Natural killer cell treated with Interleukin-12 subunit alpha and Interleukin-12 subunit beta and Interleukin-15 and Interleukin-18, amount 100 ng/mL, for 72 hours (primary cell): ENCODE measurements at places on chromosomes 11 and 22. TPM values are rescaled to one million over a fixed set of nuclear protein-coding genes. Genes with fewer than 3 reads are reported as not detected.

The NCF4 gene
- 24.2 TPM for total RNA-seq

DNA sequence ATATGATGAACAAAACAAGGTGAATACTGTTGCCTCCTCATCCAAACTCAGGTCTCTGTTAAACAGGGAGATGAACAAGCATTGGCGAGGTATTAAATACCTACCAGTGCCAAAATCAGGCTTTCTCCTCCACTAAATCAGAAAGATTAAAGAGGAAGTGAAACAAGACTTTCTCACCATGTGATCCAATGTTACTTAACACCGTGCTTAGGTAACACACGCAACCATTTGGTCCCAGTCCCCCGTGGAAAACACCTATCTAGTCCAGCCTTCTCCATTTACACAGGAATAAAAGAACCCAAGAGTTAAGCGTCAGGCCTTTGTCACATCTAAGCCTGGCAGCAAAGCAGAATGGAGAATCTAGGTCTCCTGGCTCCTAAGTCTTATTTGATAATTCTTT lies 34.5 kb downstream of the TENM4 start:
- DNase-seq: no peak

GRCh38 chr11:64268025-64268892 lies 16.2 kb downstream of the BAD start:
- DNase-seq: no peak

GRCh38 chr22:30864441-30865420 lies 103.8 kb downstream of the MORC2 start:
- DNase-seq: no peak

GRCh38 chr11:63243533-63243932 lies at the start of gene SLC22A25:
SLC22A25 (minus strand) TSS chr11:63243599; CDS start chr11:63229652, 13,947 bp downstream.
- no peak for DNase-seq

The SNX32 gene
- 0.52 TPM for total RNA-seq

The APOA5 gene
- total RNA-seq: not detected

The FXYD2 gene
- total RNA-seq: 0.14 TPM

The APOBEC3F gene
- 21.7 TPM for total RNA-seq

The CHRM4 gene
- 0.81 TPM for total RNA-seq

The SAA4 gene
- not detected for total RNA-seq

- no peak for DNase-seq
These were observed 199.0 kb downstream of the GRIK4 start for GRCh38 chr11:120710354-120711131.

The FAT3 gene
- total RNA-seq: not detected

GRCh38 chr11:70713086-70713835 lies 314.9 kb downstream of the CTTN start:
- no peak for DNase-seq

GRCh38 chr22:19180234-19180633 lies 1.7 kb upstream of the SLC25A1 start:
- DNase-seq: no peak

DNA sequence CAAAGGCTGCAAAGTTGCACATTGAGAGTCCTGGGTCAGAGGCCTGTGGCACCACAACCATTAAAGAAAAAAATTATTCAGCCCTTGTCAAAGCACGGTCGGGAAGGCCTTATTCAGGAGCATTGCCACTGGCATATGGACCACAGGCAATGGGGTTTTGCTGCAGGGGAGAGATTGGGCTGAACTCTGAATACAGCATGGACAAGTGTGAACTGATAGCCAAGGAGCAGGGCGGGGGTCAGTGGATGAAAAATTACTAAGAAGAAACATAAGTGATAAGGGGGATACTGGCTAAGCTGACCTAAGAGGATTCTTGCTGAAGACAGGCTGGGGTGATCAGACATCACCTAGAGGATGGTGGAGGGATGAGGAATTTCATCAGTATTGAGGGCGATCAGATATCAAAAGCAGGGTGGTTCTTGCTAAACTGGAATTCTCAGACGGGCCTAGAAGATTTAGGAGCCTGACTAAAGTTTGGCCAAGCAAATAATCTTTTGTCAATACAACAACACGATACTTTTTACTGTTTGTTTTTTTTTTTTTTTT lies 3.3 kb upstream of the DGCR8 start:
- DNase-seq: peak; percentile 39

DNA sequence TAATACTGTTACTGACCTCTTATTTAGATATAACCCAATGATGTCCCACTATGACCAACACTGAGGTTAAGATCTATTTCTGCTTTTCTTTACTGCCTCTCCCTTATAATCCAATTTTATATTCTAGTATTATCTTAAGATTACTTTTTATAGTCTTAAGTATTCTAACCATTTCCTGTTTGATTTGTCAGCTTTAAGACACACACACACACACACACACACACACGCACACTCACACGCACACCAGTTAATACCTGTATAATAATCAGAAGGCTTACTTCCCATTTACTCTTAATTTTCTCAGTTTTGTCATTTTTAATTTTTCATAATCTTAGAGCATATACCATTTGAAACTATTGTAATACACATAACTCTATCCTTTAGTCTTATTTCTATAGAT lies 226.0 kb upstream of the C11orf87 start:
- no peak for DNase-seq

The SGSM1 gene
- 0.75 TPM for total RNA-seq

GRCh38 chr11:35064114-35064800 lies 74.7 kb upstream of the CD44 start:
- no peak for DNase-seq

The KLHDC7B gene
- total RNA-seq: 15.2 TPM

GRCh38 chr11:101914738-101915426 lies at the start of gene CEP126:
CEP126 (plus strand) TSS chr11:101915010; CDS start chr11:101915285, 275 bp downstream.
- DNase-seq: peak; percentile 93

DNA sequence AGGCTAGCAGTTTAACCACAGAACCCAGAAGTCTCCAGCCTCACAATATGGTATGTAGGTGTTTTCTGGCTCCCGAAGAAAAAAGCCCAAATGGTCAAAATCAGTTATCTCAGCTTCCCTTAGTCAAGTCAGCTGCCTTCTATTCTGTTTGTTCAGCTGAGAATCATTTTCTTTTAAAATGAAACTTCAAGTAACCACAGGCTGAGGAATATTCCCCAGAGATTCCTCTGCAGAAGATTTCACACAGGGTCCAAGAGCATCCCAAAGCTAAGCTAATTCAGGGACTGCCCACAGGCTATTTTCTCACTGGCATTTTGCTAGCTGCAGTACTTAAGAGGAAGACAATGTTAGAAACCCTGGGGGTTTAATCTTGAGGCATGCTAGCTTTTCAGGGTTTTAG lies 977.0 kb upstream of the CHORDC1 start:
- no peak for DNase-seq

GRCh38 chr11:118443590-118444218 lies 7.4 kb downstream of the KMT2A start:
- no peak for DNase-seq

- no peak for DNase-seq
These were observed 17.9 kb downstream of the APOL5 start for GRCh38 chr22:35735542-35735941.

The CTTN gene
- total RNA-seq: 1.8 TPM

GRCh38 chr22:39290724-39291161 lies 28.7 kb downstream of the RPL3 start:
- no peak for DNase-seq

DNA sequence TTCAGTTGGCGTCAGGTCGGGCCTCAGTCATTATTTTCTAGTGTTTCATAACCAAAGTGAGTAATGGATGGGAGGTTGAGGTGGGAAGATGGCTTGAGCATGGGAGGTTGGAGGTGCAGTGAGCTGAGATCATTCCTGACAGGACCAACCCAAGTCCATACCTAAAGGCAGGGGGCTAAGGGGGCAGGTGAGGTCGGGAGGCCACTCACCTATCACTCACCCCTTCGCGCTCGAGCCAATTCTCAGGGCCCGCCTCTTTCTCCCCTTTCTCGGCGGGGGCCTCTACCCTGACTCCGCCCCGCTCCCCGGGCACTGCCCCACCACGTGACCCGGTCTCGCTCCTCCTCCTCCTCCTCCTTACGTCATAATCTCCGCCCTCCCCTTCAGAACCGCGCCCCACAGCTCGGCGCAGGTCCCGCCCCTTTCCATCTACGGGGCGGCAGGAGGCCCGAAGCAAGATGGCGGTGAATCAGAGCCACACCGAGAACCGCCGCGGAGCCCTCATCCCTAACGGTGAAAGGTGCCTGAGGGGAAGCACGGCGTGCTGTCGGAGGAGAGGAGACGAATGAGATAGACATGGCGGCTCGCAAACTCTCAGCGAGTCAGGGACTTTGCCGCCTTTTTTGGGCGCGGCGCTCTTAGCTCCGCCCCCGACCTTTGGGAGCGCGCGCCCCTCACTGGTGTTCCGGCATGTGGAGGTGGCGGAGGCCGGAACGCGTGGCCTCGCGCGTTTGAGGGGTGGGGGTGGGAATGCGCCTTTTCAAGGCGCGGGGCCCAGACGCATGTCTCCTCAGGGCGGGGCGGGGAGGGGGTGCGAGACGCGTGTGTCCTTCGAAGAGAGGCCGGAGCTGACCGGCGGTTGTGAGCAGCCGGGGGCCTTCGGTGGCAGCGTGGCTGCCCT lies at the start of gene WBP2NL:
WBP2NL (plus strand) TSS at position 428 of the 901 bp plus-strand sequence; CDS start at position 459, 31 bp downstream.
- DNase-seq: peak; percentile 92

The PLEKHA7 gene
- 0.84 TPM for total RNA-seq

GRCh38 chr11:12420706-12421105 lies 43.3 kb downstream of the PARVA start:
- DNase-seq: no peak

DNA sequence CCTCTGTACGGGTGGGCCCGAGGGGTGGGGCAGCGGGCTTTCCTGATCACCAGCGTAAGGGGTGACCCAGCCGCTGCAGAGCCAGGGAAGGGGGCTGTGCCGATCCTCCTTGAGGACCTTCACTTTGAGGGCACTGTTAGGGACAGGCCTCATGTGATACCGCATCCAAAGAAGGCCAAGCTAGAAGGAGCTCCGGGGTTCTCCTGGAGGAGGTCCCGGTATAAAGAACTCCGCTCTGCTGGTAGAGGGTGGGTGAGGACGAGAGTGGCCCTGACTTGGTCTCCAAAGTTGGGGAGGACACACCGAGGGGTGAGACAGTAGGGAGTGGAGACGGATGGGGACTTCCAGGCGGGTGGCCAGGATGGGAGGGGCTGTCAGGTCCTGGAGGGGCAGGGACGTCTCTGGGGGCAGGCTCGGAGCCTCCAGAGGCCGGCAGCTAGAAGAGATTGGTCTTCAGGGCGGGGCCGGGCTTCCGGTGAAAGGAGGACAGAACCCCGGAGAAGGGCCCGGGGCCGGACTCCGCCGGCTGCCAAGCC lies 4.6 kb downstream of the PHOX2A start:
- peak; percentile 73 for DNase-seq

The ABCG4 gene
- not detected for total RNA-seq

The PYGM gene
- 4.7 TPM for total RNA-seq

DNA sequence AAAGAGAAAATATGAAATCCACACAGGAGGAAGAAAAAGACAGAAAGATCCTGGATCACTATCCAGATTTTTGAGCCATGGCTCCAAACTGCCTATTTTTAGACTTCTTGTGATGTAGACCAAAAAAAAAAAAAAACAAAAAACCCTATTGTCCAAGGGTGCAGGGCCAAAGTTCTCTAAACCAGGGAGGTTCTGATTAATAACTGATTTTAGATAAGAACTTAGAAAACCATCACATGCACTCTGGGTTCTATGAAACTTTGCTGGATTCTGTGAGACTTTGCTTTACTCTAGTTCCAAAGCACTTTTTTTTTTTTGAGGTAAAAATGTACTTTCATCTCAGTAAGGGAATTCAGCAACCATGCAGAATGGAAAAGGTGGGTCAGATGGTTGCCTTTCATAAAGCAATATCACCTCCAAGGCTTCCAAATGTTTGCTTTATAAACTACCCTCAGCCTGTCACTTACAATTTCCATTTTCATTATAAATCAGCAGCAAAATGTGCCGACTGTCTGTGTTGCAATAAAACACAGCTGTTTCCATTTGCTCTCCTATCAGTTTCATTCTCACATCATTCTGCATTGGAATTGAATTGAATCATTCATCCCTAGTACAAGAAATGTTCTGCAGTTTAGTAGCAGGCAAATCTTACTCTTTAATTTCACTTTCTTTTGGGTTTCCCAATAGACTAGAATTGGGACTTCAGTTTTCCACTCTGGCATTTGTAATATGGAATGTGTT lies 1584.3 kb upstream of the RAG2 start:
- no peak for DNase-seq

- DNase-seq: no peak
These were observed 34.1 kb downstream of the CD44 start for GRCh38 chr11:35173011-35173511.

DNA sequence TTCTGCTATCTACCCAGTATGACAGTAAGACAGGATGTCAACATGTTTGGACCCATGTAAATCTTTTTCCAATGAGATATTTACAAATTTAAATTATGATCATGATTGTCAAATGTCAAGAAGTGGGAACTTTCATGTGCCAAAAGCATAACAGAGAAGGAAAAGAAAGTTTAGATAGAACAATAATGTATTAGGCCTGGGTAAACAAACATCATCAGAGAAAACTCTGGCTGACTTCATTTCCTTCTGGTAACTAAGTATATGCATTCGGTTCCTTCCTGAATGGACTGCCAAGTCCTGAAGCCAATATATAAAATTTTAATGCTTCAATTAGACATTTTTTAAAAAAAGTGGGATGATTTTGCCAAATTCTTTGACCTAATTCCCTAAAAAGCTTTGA lies 16.5 kb downstream of the RNF141 start:
- no peak for DNase-seq

DNA sequence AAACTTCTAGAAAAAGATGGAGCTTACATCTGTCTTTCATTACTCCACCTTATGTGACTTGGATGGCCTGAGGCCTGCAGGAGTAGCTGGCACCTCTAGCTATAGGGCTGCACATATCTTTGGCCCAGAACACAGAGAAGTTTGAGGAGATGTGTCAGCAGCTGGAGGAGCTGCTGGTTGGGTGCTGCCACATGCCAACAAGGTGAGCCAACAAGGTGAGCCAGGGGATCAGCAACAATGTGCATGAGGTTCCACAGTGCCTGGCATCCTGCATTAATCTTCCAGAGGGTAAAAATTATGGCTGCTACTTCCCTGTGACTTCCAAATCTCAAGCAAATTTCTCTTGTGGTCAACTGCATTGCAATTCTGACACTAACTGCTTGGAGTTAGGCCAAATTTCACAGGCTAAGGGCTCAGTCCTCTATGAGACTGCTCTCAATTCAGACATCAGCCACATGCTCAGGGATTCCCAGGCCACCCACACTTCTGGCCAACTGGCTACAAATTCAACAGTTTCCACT lies 16.0 kb downstream of the RBM7 start:
- DNase-seq: no peak

The CYTH4 gene
- 36.0 TPM for total RNA-seq

The ADM2 gene
- 6.7 TPM for total RNA-seq

- DNase-seq: no peak
These were observed 7.5 kb upstream of the HTR3A start for GRCh38 chr11:113967361-113967760.

The TNKS1BP1 gene
- 3.2 TPM for total RNA-seq
